ENCODE measurements at places on chromosomes 4 and X.

DNA sequence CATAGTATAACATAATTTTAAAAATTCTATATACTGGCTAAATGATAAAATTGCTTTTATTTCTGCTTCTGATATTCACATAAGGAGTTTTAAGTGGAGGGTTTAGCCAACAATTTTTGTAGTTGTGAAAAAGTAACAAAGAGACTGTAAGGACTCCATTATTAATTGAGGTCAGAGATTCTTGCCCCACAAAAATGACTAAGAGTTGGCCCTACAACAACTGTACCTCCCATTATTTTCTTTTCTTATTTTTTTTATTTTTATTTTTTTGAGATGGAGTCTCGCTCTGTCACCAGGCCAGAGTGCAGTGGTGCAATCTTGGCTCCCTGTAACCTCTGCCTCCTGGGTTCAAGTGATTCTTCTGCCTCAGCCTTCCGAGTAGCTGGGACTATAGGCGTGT is 9.4 kb upstream of the ADH1B start:
- no peak for DNase-seq

- DNase-seq, result no peak
Measured at GRCh38 chr4:146159384-146160058, 16.0 kb upstream of the LSM6 start.

- no peak for DNase-seq
Measured at GRCh38 chr4:84238247-84239090, 260.6 kb downstream of the NKX6-1 start.

DNA sequence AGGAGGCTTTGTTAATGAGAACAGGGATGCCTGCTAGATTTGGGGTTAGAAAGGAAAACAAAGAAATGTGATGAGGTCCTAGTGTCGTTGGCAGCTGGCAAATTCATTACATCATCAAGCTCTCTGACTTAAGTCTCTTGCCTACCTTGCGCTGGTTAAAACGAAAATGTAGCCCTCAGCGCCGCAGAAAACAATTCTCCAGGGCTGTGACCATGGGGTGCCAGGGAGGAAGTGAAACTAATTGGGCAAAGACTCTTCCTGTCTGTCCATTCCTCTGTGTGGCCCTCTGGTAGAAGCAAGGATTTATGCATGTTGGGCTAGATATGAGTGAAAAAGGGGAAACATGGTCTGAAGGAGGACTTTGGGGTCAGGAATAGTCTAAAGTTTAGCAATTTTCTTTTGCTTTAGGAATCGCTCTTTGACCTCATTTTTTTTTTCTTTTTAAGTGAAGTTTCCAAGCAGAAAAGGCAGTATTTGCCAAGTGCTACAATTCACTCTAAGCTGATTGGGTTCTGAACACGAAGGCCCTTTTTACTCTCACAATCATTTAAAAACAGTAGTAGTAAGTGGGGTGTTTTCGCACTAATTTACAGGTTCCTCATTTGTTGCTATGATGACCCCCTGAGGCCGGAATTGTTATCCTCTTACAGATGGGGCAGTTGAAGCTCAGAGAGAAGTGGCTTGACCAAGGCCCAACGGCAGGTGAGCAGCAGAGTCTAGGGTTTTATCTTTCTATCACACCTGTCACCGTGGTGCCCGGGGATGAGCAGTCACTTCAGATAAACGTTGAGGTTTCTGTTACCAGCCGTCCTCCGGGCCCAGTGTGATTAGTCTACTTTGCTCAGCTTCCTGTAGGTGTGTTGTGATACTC is 27.3 kb upstream of the CHRNA9 start:
- no peak for DNase-seq

- DNase-seq, result no peak
Measured at GRCh38 chr4:72931346-72931745, 138.2 kb downstream of the COX18 start.

GRCh38 chr4:25060241-25060962 is 29.7 kb upstream of the LGI2 start:
- DNase-seq, result no peak

DNA sequence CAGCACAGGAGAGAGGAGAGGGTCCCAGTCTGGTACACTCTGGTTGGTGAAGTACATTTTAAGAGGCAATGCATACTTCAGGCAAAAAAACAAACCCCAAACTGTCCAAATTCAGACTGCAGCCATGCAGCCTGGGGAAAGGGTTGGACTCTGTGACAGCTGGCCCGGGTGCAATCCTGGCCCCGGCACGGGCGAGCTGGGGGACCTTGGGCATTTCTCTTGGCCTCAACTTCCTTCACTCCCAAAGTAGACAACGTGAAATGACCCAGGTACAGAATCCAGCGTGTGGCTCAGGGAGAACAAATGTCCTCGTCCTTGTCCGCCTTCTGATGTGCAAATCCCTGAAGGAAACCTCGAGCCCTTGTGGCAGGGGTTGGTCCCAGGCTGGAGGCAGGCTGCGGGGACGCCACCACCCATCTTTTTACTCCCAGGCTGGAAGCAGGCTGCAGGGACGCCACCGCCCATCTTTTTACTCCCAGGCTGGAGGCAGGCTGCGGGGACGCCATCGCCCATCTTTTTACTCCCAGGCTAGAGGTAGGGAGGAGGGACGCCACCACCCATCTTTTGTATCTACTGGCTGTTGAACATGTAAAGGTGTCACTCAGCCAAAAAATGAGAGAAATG is 62.3 kb downstream of the ACOX3 start:
- DNase-seq, result no peak

GRCh38 chr4:1499465-1499864 is 93.2 kb upstream of the NKX1-1 start:
- no peak for DNase-seq

DNA sequence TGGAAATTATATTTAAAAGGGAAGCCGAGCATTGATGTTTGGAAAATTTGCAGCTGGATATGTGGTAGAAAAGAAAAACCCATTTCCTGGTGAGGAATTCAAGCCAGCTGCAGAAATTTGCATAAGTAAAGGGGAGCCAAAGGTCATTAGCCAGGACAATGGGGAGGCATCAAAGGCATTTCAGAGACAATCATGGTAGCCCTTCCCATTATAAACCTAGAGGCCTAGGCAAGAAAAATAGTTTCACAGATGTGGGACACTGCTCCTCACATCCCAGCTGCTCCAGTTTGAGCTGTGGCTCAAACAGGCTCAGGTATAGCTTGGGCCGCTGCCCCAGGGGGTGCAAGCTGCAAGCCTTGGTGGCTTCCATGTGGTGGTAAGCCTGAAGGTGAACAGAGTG is 35.8 kb downstream of the NAP1L3 start:
- no peak for DNase-seq

GRCh38 chr4:182752158-182752910 is 164.9 kb downstream of the DCTD start:
- no peak for DNase-seq

DNA sequence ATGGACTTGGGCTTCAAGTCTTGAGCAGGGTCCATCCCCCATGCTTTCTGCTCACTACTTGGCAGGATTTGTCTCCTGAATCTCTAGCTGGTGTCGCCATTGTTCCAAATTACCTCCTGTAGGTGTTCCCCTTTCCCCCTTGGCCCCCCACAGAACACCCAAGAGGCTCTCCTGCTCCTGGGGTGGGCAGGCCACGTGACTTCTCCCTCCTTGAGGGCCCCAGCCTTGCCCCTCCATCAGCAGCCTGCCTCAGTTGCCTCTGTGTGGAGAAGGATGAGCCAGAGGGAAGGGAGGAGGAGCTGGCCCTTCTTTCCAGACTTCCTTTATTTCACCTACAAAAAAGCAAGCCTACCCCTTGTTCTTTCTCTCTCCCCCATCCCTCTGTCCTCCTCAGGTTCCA is 1.8 kb downstream of the GPR78 start:
- DNase-seq, result no peak

DNA sequence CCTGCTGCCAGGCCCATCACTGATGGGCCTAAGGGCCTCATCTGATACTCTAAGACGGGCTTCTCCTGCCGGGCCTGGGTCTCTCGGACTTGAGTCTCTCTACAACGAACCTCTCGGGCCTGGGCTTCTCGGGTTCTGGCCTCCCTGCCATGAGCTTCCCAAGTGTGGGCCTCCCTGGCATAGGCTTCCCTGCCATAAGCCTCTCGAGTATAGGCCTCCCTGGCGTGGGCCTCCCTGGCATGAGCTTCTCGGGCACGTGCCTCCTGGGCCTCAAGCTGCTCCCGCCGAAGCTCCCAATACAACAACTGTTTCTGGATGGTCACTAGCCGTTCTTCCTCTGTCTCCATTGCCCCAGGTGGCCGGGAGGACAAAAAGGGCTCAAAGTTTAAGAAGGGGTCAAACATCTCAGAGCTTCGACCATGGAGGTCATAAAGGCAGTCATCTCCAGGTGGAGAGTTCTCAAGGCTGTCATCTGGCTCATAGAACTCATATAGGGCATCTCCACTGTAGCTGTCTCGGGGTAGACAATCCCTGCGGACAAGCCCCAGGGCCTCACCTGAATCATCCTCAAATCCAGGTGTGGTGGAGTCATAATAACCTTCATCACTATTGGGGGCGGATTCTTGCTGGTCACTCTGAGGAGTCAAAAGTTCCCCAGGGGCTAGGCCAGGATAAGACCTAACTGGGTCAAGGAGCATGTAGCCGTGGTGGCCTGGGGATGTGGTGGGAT is 14.1 kb downstream of the AMER1 start:
- no peak for DNase-seq

DNA sequence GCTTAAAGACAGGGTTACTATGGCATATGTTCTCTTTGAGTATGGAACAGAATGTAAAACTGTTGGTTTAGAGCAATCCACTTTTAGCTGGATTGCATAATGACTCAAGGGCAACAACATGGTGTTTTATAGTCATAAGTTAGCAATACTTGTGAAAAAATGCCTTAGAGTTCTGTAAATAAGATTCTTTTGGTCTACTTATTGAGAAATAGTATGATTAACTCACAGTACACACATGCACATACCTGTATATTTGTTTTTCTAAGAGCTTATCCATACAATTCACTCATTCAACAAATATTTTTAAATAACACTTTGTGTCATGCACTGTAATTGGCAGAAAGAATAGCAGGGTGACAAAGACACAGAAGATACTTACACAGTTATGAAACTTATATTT is 1415.5 kb downstream of the PCDH7 start:
- no peak for DNase-seq

DNA sequence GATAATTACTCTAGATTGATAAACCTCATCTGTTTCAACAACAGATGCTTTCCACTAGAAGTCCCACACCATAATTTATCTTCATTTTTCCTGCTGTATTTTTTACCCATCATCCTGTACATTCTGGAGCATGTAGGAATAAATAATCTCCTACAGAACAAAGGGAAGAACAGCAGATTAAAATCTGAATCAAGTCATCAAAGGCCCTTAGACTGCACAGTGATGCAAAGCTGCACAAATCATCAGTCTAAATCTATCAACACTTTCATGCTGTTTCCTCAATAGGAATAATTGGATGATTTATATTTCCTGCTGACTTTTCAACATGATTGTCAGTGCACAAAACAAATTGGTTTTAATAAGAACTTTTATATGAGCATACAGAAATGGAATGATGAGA is 1143.9 kb downstream of the STIM2 start:
- DNase-seq, result no peak

DNA sequence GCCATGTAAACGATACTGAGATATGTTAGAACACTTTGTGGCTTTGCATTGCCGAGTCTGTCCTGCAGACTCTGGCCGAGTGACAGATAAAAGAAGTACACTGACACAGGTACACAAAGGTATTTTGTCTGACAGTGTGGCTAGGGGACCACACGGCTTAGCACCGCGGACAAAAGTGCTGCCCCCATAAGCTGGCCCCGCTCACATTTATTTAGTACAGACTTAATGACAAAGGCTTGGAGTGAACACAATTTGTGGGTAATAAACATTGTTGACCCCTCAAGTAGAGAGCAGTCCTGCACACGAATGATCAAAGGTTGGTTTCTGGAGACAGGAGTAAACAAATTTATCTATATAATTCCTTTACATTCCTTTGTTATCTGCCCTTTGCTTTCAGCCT is 976.8 kb downstream of the TRAM1L1 start:
- no peak for DNase-seq

- DNase-seq, result no peak
Measured at GRCh38 chr4:40750461-40751258, 905 bp downstream of the NSUN7 start.

Data from NCI-H1105 (cell line).